NCI-H1105 (cell line): ENCODE measurements at places on chromosomes 2 and 18.
A peak's percentile ranks its signal among the peaks of the same experiment; 100 is the strongest.

GRCh38 chr2:637804-638203, 39.4 kb downstream of the TMEM18 start:
- no peak for DNase-seq

- DNase-seq, result peak; percentile 64
Measured at GRCh38 chr2:144679942-144680341, 160.0 kb upstream of the ZEB2 start.

DNA sequence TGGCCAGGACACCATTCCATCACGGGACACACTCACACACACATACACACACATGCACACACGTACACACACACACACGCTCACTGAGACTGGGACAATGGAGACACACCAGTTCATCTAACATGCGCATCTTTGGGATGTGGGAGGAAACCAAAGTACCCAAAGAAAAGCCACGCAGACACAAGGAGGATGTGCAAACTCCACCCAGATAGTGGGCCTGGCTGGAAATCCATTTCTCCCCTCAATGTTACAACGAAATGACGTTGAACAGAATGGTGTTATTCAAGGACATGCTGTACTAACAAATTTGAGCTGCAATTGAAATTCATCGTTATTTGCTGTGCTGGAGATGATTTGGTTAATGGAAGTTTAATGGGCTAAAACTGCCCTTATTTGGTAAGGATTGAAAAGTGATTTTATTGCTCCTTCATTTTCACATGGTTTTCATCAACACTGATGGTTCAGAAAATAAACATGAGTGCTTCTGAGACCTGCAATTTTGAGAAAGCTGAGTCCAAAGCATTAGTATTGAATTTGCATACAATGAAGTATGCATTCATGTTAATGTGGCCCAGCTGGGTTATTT, 110.0 kb downstream of the KCNE4 start:
- no peak for DNase-seq

GRCh38 chr18:58584200-58585127, 44.4 kb downstream of the ALPK2 start:
- DNase-seq, result no peak
